GM13977 (cell line): ENCODE measurements at places on chromosomes 3 and 15.

GRCh38 chr3:40337136-40338108 is 27.9 kb downstream of the EIF1B start:
- peak; percentile 38 for DNase-seq

GRCh38 chr15:63892794-63893441 is 59.2 kb upstream of the HERC1 start:
- DNase-seq: no peak

GRCh38 chr15:22224241-22224671 is 143.9 kb downstream of the OR4M2 start:
- no peak for DNase-seq

GRCh38 chr3:58603606-58604005 is 26.4 kb upstream of the FAM107A start:
- no peak for DNase-seq

- no peak for DNase-seq
These were observed 384.9 kb downstream of the ZBTB20 start for GRCh38 chr3:114762144-114762543.

GRCh38 chr3:138696666-138697370 is 88.2 kb downstream of the FAIM start:
- no peak for DNase-seq

DNA sequence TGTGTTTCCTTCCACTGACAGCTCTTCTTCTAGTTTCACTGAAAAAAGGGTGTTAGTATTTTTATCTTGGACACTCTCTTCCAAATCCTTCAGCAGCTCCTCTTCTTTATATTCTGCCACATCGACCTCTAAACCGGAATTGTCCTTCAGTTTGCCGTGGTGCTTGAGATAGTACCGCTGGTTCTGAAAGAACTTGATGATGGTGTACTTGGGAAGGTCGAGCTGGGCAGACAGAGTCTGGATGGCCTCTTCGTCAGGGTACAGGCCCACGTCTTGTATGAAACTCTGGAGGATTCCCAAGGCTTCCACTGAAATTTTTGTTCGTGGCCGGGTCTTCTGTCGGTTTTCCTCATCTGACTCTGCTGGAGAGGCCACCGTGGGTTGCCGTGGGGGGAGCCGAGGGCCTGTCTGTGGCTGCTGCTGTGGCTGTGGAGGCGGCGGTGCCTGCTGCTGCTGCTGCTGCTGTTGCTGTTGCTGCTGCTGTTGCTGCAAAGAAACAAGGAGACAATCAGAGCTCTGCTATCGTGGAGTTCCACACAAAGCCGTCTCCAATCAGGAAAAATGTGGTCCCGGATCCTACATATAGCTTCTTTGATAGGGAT is 75.8 kb downstream of the SATB1 start:
- DNase-seq: no peak

DNA sequence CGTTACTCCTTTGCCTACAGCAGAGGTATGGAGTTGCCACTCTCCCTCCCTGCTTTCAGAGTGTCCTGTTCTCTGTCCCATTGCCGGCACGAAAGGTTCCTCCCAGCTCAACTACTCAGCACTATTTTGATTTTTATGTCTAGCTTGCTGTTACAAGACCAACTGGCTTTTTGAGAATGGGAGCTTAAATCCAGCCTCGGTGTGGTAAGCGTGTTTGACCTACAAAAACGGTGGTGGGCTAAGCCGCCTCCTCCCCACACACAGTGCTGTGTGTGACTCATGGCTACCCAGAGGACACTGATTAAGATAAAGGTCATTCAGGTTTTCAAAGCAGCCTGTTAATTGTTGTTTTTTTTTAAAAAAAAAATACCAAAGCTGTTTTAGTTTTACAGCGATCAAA is 64.5 kb downstream of the LRTM1 start:
- no peak for DNase-seq

DNA sequence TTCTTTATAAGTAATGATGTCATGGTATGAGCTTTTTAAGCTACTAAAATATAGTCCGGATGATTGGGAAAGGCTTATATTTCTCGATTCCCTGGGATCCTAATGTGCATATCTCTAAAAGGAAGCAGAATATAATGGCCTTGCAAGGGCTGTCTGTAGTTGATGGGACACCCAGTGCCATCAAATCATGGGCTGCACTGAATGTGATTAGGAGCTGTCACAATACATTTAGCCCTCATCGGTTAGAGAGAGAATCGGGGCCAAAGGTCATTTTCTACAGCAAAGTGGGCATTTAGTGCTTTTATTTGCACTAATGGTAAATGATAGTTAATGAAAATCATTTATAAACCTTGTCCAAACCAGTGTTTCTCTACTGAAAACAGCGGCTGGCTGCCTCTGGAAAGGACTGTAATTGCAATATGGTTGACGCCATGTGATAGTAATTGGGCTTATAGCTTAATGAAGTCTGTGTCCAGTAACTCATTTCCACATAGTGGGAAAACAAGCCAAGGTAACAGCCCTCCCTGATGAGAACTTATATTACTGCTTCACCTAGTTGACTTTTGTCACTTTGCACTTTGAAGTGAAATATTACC is 265.0 kb upstream of the AZI2 start:
- DNase-seq: no peak

GRCh38 chr15:58559904-58560588 is 128.3 kb downstream of the LIPC start:
- DNase-seq: no peak

DNA sequence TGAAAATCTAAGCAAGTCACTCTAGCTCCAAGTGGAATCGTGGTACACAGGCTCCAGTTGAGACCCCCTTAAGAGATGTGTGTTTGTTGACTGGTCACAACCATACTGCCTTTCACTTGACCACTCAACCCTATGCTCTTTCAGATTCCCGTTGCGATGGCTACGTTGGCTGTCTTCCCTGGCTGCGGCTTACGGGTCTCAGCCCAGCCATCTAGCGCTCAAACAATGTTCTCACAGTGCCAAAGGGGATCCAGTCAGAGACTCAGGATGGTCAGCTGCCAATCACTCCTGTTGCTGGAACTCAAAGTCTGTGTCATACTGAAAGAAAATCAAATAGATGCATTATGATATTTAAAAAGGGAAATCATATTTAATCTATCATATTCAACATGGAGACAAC is 237.6 kb downstream of the ITPR1 start:
- no peak for DNase-seq

GRCh38 chr15:36970522-36970921 is 129.8 kb downstream of the MEIS2 start:
- DNase-seq: no peak

DNA sequence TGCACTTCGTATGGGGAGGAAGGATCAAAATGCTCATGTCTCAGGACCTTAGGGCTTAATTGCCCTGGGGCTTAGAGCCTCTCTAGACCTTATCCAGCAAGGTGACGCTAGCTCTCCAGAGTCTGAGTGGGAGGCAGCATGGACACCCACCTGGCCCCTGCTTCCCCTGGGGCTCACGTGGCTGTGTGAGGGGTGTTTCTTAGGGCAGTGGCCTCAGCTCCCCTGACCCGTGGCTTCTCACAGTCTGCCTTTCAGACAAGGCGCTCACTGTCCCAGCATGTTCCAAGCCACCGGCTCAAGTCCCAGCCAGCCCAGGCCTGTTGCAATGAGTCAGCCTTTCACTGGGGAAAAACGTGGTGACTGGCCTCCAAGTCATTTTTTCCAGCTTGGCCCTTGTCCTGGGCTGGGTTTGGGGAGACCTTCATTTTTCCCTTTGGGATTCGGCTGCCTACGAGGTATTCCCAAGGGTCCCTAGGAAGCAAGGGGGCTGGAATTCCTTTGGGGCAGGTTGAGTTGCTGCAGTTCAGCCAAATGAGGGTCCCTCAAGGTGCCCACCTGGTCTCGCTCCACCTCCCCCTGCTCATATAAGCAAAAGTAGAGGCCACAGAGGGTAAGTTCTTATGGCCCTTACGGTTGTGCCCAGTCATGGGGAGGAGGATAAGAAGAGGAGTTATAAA is 15.7 kb downstream of the BHLHE40 start:
- no peak for DNase-seq
